ENCODE measurements at places on chromosomes 7 and 10.
A peak's percentile ranks its signal among the peaks of the same experiment; 100 is the strongest.

- peak; percentile 30 for DNase-seq
Measured at GRCh38 chr7:138981332-138982203, at the start of gene KIAA1549. KIAA1549 (minus strand) TSS chr7:138981389; CDS start chr7:138981269, 120 bp downstream.

GRCh38 chr10:70674560-70675495 is 2.5 kb downstream of the ADAMTS14 start:
- DNase-seq, result no peak

- no peak for DNase-seq
Measured at GRCh38 chr7:3218411-3219225, 82.4 kb upstream of the SDK1 start.

DNA sequence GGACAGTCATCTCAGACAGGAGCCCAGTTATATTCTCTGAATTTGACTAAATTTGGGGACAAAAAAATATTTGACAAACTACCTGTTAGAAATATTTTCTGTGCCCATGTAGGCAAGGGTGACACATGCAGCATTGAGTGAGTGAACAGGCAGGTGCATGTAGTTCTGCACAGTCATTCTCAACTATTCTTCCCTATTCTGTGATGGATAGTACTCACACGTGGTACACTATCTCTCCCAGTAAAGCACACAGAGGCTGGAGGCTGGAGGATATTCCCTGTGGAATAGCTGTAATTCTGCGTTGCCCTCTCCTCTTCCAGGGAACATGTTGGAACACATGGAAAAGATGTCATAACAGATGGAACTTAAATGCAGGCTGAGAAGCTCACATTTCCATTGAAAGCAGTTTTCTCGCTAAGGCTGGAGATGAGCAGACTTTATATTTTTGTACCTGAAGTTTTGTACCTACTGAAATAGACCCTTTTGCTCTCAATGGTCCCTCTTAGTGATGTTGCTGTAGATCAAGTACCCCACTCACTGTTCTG is 75.0 kb downstream of the GPR141 start:
- no peak for DNase-seq

DNA sequence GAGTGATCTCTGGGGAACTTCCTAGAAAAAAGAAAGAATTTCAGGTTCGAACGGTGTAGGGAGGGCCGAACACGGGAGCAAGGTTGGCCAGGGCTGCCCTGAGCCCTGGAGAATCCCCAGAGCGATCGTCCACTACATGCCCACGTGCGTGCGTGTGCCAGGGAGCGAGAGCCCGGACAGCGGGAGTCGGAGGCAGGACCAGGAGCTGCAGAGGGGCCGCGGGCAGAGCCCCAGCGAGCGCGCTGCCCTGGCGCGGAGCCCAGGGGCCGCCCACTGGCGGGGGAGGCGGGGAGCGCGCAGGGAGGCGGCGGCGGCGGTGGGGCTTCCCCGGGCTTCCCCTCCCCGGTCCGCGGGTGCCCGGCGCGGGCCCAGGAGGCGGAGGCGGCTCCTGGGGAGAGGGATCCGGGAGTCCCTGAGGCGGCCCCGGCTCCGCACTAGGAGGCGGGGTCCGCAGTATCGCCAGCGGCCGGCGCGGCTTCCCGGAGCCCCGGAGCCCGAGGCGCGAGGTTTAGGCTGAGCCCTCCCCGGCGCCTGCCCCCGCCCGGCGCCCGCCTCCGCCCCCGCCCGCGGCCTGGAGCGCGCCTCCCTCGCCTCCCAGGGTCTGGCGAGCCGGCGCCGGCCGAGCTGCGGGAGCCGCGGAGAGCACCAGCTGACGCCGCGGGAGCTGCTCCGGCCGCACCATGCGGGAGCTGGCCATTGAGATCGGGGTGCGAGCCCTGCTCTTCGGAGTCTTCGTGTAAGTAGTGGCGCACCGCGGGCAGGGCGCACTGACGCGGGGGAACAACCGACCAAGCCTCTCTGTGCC is at the start of gene PLPP4:
TSS of gene PLPP4 (plus strand) at position 602 of the 805 bp plus-strand sequence. CDS start at position 681, 79 bp downstream.
- DNase-seq, result no peak

DNA sequence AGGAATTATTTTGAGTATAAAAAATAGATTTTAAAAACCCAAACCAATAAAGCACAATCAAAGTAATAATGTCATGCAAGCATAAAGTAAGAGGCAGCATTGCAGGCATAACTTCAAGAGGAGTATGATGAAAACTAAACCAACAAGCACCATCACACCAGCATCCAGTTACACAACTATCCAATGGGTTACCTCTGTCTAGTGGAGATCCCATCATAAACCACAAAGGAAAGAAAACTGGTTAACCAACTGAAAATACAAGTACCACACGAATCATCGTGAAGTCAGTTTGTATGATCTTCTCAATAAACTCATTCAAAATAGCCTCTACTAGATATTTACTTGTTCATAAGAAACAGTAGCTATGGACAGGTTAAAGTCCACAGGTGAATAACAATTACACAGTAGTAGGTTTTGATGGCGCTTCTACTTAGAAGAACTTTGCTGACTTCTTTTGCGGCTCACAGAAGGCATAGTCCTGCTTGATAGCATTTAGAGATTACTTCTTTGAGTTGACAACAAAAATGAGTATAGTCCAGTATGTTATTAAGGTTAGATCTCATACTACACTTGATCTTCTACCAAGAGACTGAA is 116.6 kb downstream of the MICU1 start:
- DNase-seq, result no peak

DNA sequence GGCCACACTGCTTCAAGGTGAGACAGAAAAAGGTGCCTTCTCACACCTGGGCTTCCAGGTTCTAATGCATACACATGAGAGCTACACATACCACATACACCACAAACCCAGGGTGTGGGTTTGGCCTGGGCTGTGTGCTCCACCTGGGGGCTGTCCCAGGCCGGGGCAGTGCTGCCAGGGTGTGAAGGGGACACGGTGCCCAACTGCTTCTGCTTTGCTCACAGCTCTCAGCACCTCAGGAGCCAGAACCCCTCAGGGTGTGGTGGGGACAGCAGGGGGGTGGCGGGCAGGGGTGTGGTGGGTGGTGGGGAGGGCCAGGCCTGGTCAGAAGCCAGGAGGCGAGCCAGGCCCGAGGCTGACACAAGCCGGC is 51.1 kb downstream of the TMEM209 start:
- DNase-seq, result no peak

DNA sequence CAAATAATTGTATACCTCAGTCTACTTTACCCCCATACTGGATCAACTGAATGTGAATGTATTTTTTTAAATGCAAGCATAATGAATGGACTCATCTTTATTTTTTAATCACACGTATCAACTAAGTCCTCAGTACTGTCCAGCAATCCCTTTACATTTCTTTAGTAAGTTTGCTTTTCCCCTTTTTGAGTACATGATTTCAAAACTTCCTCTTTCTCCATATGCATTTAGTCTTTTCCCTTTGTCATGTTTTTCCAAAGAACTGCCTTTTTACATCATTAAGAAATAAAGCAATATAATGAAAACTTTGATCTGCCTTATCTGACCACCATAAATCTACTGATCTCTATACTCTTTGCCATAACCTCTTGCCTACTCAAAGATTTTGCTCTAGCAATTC is 182.5 kb upstream of the AKR1E2 start:
- no peak for DNase-seq

- DNase-seq, result no peak
Measured at GRCh38 chr10:75774783-75775490, 343.5 kb downstream of the LRMDA start.

- no peak for DNase-seq
Measured at GRCh38 chr10:128150561-128150960, 24.3 kb upstream of the MKI67 start.

- DNase-seq, result no peak
Measured at GRCh38 chr10:91462423-91462822, 52.3 kb downstream of the HECTD2 start.

GRCh38 chr7:120860156-120860555 is 2.2 kb upstream of the TSPAN12 start:
- DNase-seq, result no peak

- no peak for DNase-seq
Measured at GRCh38 chr7:140176122-140176701, 571 bp downstream of the KDM7A start.

- DNase-seq, result no peak
Measured at GRCh38 chr7:105137898-105138297, 123.9 kb downstream of the KMT2E start.

GRCh38 chr7:112104120-112104519 is 102.1 kb downstream of the DOCK4 start:
- DNase-seq, result no peak

DNA sequence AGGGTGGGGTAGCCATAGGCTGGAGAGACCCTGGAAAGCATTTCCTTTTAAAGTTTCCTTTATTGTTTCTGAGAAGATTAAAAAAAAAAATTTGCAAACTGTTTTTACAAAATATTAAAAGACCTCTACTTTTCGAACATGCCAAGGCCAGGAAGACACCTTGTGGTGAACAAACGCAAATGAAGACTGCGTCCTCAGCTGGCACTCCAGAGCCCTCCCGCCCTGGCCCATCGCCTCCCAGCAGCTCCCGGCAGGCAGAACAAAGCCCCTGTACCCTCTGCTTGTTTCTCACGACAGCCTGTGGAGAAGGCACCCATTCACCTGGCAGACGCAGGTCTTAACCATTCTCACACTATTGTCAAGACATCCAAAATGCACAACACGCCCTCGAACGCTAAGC is 56.4 kb downstream of the ESYT2 start:
- no peak for DNase-seq

- no peak for DNase-seq
Measured at GRCh38 chr7:116582806-116583444, 58.1 kb downstream of the CAV1 start.

DNA sequence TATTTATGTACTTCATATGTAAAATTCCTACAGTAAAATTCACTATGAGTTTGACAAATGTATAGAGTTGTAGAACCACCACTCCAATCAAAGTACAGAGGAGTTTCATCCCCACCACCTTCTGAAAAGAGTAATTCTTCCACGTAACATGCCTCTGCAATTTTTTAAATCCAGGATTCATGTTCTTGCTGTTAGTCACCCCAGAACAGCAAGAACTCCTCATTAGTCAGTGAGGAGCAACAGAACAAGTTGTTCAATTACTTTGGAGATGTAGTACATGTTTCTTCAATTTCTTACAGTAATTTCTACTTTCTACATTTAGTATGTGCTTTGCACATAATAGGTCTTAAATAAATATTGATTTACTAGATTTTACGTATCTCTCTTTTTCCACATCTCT is 248.1 kb downstream of the ABCA13 start:
- DNase-seq, result no peak

- DNase-seq, result no peak
Measured at GRCh38 chr10:251982-252582, 116.8 kb downstream of the ZMYND11 start.

DNA sequence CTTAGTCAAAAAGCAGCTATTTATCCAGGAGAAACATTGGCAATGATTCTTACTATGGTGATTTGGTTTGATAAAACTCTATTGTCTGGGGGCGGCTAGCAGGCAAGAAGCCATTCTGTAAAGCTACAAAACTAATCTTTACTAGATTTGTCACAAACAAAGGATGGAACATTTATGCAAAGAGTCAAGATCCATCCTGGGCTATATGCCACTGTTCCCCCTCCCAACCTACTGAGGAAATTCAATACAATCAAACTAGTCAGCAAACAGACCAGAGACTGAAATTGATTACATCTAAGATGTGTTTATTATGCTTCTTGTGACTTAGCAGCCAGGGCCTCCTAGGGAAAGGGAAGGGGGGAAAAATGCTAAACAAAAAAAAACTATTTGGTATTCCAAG is 397.6 kb downstream of the GPAM start:
- DNase-seq, result no peak

DNA sequence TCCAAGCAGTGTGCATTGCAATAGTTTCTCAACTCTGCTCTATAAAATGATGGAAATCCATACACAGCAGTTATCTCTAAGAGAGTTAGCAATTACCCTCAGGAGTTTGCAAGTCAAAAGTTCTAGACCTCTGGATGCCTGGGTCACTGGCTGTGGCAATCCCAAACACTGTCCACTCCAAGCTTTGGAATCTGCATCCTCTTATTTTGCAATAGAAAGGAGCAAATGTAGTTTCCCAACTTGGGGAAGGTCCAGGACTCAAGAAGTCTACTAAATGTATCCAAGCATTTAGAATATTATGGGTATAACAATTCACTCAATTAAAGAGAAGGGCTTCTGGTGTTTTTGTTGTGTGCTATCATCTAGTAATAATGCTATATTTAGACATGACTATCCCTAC is 131.3 kb upstream of the NRP1 start:
- no peak for DNase-seq

- DNase-seq, result no peak
Measured at GRCh38 chr7:213324-213993, 21.1 kb downstream of the FAM20C start.

- DNase-seq, result no peak
Measured at GRCh38 chr7:139896831-139897230, 67.8 kb downstream of the TBXAS1 start.

- DNase-seq, result no peak
Measured at GRCh38 chr7:50782375-50783208, at the start of gene GRB10. GRB10 (minus strand) TSS chr7:50782896; CDS start chr7:50732322, 50,574 bp downstream.

GRCh38 chr10:34641913-34642558 is 173.1 kb downstream of the PARD3 start:
- no peak for DNase-seq

DNA sequence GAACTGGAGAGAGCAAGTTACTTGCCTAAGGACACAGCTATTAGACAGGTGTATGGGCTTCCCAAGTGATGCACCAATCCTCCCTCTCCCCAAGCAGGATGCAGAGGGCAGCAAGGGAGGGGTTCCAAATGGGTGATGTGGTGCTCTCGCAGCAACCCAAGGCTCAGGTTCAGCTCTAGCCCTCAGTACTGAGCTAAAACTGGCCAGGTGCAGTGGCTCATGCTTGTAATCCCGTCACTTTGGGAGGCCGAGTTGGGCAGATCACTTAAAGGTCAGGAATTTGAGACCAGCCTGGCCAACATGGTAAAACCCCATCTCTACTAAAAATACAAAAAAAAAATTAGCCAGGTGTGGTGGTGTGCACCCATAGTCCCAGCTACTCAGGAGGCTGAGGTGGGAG is 40.7 kb downstream of the GPRIN2 start:
- DNase-seq, result no peak

- DNase-seq, result no peak
Measured at GRCh38 chr7:12303062-12303461, 92.0 kb downstream of the TMEM106B start.

DNA sequence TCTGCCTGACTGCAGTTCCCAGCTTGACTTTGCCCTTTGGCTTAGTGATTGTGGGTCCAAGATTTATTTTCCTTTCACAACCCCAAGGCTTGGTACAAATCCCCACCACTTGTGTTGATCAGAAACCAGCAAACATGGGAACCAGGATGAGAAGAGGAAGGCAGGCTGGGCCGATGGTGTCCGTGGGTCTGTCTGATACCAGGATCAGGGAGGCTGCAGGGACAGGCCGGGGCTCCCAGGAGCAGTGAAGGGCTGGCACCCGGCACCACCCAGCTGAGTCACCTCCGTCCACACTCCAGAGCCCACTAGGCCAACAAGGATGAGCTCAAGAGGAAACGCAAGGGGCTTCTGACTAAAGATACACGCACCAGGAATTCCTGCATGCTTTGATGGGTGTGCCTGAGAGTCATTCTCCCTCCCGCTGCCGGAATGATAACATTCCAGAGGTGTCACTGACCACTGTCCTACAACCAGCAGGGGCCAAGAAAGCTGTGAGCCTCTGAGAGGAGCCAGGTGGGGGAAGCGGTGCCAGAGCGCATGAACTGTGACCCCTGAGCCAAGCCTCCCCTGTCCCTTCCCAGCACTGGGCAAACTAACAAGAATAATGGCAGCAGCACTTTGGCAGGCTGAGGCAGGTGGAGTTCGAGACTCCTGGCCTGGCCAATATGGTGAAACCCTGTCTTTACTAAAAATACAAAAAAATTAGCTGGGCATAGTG is 29.2 kb upstream of the PROSER2 start:
- DNase-seq, result no peak

Measured in cortex of kidney (tissue), 1 donor.